ENCODE measurements at places on chromosomes 1 and 21. TPM values are rescaled to one million over a fixed set of nuclear protein-coding genes. Genes with fewer than 3 reads are reported as not detected.

ATF6 gene
- total RNA-seq = 23.5 TPM

KCNK2 gene
- total RNA-seq = 0.50 TPM

HENMT1 gene
- 2.2 TPM for total RNA-seq

HSPG2 gene
- 42.0 TPM for total RNA-seq

CLCA1 gene
- not detected for total RNA-seq

RUNX3 gene
- 14.0 TPM for total RNA-seq

NBPF26 gene
- 25.1 TPM for total RNA-seq

PLEKHN1 gene
- 4.1 TPM for total RNA-seq

B3GALT2 gene
- 2.1 TPM for total RNA-seq
